ENCODE measurements at places on chromosomes 7 and 10. TPM values are rescaled to one million over a fixed set of nuclear protein-coding genes. Genes with fewer than 3 reads are reported as not detected.
A peak's percentile ranks its signal among the peaks of the same experiment; 100 is the strongest.

DNA sequence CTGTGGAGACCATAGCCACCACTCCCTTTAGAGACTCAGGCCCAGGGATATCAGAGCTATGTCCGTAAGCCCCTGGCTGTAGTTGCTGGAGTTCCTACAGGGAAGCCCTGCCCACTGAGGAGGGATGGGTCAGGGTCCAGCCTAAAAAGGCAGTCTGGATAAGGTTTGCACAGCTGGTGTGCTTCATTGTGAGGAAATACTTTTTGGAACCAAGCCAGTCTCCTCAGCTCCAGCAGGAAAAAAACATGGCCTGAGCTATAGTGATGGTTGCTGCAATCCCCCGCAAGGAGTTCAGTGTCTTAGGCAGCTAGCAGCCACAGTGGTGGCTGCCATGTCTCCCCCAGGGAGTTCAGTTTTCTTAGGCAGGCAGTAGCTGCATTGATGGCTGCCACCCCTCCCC, 52.6 kb upstream of the CYP2C8 start:
- DNase-seq = no peak

- no peak for DNase-seq
These were observed 600.9 kb upstream of the NRP1 start for GRCh38 chr10:33935350-33935749.

DNA sequence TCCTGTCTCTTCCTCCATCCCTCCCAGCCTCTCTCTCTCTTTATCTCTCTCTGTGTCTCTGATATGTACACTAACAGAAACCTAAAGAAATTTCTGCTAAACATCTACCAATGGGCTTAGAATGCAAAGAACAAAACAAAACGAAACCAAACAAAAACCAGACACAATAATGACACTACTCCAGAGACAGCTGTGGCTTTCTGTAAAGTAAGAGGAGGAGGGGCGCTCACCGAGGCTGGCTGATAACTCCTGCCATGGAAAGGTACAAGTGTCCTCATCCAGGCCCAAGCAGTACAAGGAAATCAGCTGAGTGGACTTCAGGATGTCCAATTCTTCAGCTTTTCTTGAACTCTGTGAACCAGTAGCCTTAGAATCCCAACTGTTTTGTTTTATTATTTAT, 70.4 kb upstream of the FZD8 start:
- DNase-seq = no peak

DNA sequence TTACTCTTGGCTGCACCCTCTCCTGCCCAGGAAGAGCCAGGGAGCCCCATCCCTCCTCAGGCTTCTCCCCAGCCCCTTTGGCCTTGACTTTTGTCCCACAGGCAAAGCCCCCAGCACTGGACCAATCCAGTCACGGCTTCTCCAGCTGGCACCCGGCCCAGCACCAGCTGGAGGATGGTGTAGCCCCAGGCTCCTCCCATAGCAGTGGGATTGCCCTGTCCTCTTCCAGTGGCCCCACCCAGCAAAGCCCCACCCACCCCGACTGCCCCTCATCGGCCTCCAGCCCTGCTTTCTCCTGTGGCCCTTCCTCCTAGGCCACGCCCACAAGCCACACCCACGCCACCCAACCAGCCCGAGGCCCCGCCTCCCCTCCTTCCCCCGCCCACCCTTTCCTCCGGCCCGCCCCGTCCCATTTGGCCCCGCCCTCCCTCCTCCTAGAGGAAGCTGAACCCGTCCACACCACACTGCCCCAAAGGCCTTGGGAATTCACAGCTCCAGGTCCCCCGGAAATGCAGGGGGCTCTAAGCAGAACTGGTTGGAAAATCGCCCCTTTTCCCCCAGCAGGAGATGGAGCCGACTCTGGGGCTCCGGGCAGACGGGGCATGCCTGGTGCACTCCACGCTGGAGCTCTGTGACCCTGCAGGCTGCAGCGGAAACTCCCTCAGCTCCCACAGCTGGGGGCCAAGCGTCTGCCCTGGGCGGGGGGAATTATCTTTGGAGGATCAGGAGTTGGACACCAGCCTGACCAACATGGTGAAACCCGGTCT, 25.2 kb downstream of the GET4 start:
- peak; percentile 31 for DNase-seq

GRCh38 chr7:137328373-137329120, 15.0 kb downstream of the PTN start:
- DNase-seq = peak; percentile 87

GRCh38 chr10:78301891-78302738, 268.5 kb downstream of the RPS24 start:
- DNase-seq = no peak

DNA sequence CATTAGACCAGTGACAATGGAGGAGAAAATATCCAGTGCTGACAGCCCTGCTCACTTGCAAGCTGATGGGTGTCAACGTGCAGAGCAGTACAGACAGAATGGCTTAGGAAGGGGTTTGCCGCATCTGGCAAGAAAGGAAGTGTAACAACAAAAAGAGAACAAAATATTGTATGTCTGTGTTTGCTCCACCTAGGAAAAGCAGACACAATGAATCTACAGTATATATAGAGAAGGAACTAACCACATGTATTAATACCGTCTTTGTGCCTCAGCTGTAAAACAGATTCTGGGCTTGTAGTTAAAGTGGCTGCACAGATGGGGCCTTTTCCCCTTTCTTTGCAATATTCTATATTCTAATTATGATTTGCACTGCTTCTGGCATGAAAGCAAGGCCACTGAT, 281.1 kb upstream of the MEOX2 start:
- DNase-seq = no peak

- DNase-seq = no peak
These were observed 31.8 kb downstream of the CALML3 start for GRCh38 chr10:5556576-5556975.

- DNase-seq = no peak
These were observed 86.7 kb upstream of the IL6 start for GRCh38 chr7:22640269-22640668.

- DNase-seq = peak; percentile 66
These were observed 190.0 kb downstream of the PLXNA4 start for GRCh38 chr7:132386201-132386681.

DNA sequence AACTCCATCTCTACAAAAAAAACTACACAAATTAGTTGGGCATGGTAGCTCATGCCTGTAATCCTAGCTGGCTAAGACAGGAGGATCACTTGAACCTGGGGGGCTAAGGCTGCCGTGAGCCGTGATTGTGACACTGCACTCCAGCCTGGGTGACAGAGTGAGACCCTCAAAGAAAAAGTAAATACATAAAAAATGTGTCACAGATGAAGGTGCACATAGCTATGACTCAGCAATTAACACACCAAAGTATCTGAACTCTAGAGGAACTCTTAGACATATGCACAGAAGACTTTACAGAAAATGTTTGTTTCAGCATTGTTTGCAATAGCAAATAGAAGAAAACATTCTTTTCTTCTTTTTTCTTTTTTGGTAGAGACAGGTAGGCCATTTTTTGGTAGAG, 8.3 kb downstream of the C10orf62 start:
- DNase-seq = no peak

DNA sequence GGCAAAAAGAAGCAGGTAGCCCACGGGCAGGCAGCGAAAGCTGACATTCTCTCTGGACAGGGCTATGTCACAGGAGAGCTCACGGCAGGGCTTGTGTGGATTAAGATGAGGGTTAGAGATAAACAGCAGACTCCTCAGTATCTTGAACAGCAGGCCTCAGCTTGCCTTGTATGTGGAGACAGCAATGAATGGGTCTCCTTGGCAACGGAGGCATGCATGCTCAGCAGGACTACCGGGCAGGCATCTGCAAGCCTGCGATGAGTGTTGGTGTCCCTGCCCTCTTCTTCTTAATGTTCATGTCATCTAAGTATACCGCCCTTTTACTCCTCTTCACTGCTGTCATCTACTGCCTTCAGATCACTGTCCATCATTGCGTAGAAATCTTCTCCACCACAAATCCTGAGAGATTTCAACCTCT, 81.9 kb upstream of the C1GALT1 start:
- DNase-seq = no peak

- DNase-seq = peak; percentile 42
These were observed 190.4 kb downstream of the DGKI start for GRCh38 chr7:137656227-137656849.

DNA sequence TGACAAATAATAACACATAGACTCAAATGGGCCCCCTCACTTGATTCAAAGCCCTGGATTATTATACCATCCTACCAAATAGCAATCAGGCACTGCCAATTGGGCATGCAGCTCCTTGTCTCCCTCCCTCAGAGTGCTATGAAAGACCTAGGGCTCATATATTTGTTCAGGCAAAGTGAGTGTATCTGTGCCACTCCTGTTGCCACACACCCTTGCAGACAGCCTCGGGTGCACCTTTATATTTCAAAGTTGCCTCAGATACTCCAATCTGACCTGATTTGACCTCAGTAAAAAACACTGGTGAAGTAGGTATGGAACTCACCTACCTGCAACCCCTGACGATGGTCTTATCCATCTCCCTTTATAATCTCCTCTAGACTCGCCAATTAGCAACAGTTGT, 3.0 kb upstream of the NAMPT start:
- no peak for DNase-seq

MUC12 gene
- 2.5 TPM for total RNA-seq

PHTF2 gene
- 27.0 TPM for total RNA-seq

ZP3 gene
- 1.4 TPM for total RNA-seq

USP6NL gene
- total RNA-seq = 16.6 TPM

PON2 gene
- 152 TPM for total RNA-seq

TACC2 gene
- total RNA-seq = 16.5 TPM
